ENCODE measurements at places on chromosomes 12 and 14.

DNA sequence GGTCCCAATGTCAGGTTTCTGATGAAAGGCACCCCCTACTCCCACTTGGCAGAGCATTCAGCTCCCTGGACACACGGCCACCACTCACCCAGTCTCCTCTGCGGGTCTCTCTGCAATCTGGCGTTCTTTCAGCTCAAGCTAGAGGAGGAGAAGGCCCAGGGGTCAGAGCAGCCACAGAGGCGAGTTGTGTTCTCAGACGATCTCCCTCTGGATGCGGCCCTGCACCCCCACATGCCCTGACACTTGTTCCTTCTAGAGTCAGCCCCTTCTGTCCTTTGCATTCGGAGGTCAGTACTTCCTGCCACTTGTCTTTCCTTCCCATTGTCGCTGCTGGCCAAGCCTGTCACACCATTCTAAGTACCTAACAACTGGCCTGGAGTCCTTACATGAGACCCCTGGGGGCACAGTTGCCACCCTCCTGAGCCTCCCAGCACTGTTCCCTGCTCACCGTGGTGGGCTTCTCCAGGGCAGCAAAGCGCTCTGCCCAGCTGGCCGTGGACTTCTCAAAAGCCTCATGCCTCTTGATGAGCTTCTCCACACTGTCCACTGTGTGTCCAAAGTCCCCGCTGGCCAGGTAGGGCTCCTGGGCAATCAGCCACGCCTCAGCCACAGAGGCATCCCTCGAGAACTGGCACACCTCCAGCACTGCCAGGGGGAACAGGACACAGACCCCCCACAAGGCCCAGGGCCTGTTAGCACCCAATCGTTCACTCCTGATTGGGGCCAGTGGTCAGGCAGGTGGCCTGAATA lies 63.2 kb downstream of the PLEKHG3 start:
- no peak for DNase-seq

DNA sequence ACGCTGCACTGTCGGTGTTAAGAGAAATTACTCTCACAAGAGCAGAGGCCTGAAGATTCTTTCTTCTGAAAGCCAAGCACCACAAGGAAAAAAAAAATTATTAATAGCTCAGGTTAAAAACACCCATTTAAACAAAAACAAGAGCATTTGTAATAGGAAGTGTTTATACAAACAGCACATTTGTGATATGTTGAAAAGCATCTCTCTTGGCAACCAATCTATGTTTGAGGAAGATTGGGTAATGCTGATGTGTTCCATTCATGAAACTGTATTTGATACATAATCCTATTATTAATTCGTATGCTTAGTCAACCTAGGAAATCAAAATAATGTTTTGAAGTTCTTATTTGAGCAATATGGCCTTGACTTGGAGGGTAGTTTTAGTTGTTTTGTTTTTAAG lies 36.5 kb downstream of the SSPN start:
- no peak for DNase-seq

DNA sequence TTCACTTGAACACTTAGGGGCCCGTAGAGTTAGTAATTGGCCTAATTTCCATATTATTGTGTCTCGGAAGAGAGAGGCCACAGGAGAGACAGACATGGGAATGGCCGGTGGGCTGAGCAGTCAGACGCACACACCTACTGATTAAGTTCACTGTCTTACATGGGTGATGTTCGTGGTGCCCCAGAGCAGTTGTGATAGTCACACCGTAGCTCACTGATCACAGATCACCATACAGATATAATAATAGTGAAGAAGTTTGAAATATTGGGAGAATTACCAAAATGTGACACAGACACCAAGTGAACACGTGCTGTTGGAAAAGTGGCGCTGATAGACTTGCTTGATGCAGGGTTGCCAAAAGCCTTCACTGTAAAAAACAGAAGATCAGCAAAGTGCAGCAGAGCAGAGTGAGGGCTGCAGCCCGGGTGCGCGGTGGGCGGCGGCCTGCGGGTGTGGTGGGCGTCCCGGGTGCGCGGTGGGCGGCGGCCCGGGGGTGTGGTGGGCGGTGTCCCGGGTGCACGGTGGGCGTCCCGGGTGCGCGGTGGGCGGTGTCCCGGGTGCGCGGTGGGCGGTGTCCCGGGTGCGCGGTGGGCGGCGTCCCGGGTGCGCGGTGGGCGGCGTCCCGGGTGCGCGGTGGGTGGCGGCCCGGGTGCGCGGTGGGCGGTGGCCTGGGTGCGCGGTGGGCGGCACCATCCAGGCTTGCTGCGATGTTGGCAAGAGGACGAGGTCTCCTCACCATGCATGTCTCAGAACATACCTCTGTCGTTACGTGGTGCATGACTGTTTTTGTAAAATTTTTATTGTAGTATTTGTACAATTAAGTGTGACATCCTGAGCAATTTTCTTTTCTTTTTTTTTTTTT lies 34.3 kb upstream of the TEX22 start:
- DNase-seq = no peak

GRCh38 chr12:48925304-48926011 lies at the start of gene FKBP11:
TSS of gene FKBP11 (minus strand) at chr12:48925492. CDS start at chr12:48925428, 64 bp downstream.
- DNase-seq = no peak

DNA sequence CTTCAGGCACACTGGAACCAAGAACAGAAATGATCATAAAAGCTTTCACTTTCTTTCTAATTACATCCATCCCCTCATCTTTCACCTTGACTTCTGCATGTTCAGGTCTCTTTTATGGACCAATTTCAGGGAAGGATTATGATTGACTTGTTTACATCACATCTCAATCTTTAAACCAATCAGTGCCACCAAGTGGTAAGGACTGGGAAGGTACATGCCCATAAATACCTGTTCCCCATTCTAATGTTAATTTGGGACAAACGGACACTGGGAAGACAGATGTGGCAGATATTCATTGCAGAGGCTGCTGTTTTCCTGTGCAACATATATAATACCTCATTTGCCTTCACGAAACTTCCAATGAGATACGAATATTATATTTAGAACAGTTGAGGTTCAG lies 978.1 kb downstream of the GALC start:
- DNase-seq = no peak

DNA sequence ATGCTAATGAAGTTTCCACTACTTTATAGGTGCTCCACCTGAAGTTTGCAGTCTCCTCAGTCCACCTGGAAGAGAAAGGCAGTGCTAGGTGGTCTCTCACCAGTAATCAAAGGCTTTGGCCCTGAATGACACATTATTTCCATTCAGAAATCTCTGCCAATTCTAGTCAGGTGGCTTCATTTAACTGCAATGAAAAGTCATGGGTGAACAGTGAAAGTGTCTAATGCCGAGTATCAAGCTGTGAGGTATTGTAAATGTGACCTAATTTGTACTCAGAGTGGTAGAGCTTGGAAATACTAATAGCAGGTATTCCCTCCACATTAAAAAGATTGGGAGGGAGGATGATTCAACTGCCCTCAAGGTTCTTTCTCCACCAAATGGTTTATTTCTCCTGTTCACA lies 220.9 kb upstream of the LRFN5 start:
- no peak for DNase-seq

DNA sequence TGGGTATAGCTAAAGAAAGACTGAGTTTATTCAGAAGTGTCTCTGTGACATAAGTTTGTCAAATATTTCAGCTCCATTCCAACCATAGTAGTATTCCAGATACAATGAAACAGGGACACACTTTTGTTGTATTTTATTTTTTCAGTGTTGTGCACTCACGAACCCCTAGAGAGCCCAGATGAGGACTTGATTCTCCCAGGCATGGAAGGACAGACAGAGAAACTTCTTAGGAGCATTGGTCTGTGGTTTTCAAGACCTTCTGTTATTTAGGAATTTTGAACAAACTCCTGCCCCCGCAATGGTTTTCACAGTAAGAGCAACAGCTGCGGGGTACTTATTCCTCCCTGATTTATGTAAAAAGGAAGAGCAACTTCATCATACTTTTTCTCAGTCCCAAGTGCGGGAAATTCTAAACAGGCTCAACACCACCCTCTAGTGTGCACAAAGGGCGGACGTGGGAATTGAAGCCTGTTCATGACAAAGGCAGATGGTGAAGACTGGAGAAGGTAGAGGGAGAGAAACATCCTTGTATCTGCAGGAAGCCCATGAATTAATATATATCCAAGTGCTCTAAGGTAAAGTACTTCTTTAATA lies 147.6 kb downstream of the PAH start:
- DNase-seq = peak; percentile 18

- no peak for DNase-seq
Measured at GRCh38 chr12:49636979-49637755, 13.8 kb downstream of the PRPF40B start.

DNA sequence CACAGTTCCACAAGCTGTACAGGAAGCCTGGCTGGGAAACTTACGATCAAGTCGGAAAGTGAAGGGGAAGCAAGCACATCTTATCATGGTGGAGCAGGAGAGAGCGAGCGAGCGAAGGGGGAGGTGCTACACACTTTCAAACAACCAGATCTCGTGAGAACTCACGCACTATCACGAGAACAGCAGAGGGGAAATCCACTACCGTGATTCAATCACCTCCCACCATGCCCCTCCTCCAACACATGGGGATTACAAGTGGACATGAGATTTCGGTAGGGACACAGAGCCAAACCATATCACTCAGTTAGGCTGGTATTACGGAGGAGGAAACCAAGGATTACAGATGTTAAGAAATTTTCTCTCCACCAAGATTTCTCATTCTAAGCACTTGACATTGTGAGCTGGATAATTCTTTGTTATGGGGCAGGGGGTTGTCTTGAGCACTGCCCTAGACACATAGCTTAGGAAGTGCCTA lies 262.0 kb upstream of the G2E3 start:
- DNase-seq = no peak

GRCh38 chr14:89214221-89214965 lies 202.6 kb downstream of the FOXN3 start:
- no peak for DNase-seq

DNA sequence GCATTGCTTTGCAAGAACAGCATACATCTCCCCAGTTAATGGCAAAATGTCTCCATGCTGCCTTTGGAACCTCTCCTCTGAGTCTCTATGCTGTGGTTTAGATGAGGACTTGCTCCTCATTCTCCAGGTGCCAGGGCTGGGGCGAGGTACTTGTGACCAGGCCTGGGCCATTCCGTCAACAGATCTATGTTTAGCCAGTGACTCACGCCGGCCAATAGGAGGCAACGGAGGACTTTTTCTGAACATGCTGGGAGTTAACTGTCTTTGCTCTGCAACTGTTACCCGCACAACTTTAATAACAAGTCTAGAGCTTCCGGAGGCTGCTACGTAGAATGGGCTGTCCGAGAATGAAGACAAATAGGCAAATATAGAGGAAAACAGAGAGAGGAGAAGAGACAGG lies 214.2 kb downstream of the GLT1D1 start:
- DNase-seq = peak; percentile 18

DNA sequence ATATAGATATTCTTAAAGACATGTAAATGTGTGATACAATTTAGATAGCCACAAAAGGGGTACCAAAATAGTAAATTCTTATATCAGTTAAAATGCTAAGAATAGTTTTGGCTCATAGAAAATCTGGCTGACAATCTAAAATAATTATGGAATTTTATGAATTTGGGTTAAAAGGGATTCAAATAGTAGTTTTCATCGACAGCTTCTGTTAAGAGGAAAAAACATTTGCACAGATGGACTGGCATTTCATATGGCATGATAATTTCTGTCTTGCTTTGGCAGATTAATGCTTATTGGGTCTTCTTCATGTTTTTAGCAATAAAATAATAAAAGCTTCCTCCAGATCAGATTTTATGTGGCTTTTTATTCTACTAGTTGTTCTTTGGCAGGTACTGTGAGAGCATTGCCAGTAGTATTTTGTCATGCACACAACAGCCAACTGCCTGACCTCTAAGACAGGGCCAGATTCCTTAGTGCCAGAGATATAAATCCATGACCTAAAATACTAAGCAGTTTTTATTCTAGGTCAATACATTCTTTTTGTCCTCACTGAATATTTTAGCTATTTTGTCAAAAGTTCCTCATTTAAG lies 9.1 kb downstream of the ABCD2 start:
- no peak for DNase-seq

- DNase-seq = no peak
Measured at GRCh38 chr14:43184540-43184939, 1322.5 kb downstream of the FSCB start.

DNA sequence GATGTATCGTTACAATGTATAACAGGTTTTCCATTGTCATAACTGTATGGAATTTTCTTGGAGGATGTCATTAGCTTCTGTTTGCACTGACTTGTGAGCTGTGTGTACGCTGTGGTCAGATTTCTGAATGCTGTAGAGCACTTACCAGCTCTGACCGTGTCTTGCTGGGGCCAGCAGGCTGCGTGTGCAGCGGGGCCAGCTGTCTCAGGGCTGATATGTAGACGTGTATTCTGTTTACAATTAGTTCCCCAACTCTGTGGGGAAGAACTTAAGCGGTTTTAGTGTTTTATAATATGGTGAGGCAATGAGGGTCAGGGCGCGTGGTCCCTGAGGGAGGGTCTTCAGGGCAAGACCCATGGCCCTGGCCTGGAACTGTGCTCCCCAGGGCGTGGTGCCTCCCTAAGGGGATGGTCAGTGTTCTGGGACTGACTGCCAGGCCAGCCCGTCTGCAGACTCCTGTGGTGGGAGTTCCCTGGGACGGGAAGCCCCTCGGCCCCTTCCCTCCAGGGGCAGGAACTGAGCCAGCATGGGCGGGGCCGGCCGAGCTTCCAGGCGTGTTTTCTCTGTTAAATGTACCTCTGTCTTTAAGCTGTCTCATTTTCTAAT lies 18.7 kb downstream of the XRCC3 start:
- DNase-seq = peak; percentile 33

- no peak for DNase-seq
Measured at GRCh38 chr14:90303473-90303872, 28.3 kb downstream of the NRDE2 start.

DNA sequence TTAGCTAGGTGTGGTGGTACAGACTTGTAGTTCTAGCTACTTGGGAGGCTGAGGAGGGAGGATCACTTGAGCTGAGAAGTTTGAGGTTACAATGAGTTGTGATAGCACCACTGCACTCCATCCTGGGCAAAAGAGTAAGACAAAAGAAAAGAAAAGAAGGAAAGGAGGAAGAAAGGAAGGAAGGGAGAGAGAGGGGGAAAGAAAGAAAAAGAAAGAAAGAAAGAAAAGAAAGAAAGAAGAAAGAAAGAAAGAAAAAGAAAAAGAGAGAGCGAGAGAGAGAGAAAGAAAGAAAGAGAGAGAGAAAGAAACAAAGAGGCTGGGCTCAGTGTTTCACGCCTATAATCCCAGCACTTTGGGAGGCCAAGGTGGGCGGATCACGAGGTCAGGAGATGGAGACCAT lies 10.3 kb upstream of the GNPTAB start:
- DNase-seq = no peak

GRCh38 chr12:112904571-112904970 lies 2.2 kb upstream of the OAS1 start:
- DNase-seq = no peak

DNA sequence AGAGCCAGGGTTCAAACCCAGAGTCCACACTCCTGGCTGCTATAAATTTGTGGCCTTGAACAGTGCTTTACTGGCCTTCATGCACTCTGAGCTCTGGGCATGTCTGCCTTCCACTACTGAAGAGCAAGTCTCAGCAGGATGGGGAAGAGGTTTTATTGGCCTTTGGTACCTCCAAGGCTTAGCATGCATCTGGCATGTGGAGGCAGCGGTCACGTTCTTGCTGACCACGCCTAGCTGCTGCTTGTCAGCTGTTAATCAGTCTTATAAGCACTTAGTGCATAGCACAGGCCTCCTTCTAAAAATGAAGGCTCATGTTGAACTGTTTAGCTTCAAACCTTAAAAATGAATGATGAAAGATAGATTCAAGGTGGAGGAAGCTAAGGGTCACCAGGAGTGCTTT lies 177.5 kb downstream of the PELI2 start:
- no peak for DNase-seq

- DNase-seq = no peak
Measured at GRCh38 chr14:92462568-92462967, 51.0 kb upstream of the RIN3 start.
